ENCODE measurements at places on chromosomes 7 and 10. TPM values are rescaled to one million over a fixed set of nuclear protein-coding genes. Genes with fewer than 3 reads are reported as not detected.

DNA sequence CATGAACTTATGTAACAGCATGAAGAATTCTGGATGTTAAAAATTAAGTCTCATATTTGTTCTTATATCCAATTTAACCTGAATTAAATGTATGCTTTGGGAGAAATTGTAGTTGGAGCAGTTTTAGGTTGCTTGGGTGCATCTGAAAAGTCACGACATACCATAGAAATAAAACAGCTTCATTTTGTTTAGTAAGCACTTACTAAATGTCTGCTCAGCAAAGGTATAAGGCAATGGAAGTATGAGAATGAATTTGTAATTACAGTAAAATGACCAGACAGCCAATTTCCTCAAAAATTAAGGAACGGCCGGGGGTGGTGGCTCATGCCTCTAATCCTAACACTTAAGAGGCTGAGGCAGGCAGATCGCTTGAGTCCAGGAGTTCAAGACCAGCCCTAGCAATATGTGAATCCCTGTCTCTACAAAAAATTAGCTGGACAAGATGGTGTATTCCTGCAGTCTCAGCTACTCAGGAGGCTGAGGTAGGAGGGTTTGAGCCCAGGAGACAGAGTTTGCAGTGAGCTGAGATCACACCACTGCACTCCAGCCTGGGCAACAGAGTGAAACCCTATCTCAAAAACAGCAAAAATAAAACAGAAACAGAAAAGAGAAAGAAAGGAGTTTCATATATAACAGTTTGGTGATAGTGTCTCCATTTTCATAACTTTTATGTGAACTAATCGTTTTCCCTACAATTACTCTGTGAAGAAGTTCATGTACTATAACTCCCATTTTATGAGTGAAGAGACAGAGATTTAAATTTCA is 47.2 kb upstream of the KLF6 start:
- DNase-seq, result no peak

GRCh38 chr7:36245684-36246299 is 92.7 kb downstream of the EEPD1 start:
- no peak for DNase-seq

DNA sequence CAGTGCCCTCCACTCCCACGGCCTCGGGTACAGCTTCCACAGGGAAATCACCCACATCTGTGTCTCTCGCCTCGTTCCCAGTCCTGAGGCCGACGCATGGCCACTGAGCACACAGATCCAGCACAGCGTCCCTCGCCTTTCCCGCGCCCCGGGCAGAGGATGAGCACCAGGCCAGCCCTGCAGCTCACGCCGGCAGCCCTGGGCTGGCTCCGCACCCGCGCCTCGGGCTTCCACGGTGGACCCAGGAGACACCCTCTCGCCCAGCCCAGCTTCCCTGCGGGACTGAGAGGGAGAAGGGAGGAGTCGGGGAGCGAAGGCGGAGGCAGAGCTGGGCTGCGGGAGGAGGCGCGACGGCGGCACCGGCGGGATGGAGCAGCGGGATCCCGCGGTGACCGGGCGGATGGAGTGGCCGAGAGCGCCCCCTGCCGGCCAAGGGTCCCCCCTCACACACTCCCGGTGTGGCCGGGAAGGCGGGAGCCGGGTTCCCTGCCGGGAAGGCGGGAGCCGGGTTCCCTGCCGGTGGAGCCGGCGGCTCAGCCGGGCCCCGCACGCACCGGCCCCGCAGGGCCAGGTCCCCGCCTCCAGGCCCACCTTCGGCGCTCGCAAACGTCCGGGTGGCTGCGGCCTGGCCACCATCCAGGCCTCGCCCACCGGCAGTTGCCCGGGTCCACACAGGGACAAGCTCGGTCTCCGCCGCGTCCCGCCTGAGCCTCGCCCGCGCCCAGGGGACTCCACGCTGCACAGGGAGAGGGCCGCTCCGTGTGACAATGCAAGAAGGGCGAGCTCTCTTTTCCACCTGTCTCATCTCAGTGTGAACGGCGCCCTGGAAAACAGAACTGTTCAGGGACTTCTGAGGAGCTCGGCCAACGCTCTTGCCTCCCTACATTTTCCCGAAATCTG is 110.3 kb upstream of the LANCL2 start:
- DNase-seq, result peak; percentile 90

- DNase-seq, result no peak
Measured at GRCh38 chr10:49664006-49664841, 15.2 kb upstream of the C10orf53 start.

Gene FBXO24
- 0.38 TPM for total RNA-seq

GRCh38 chr10:14822879-14823755 is 14.7 kb downstream of the CDNF start:
- DNase-seq, result no peak

- DNase-seq, result no peak
Measured at GRCh38 chr7:1053002-1053411, 8.7 kb downstream of the GPR146 start.

Gene UPK3B
- not detected for total RNA-seq

All from heart right ventricle (tissue), 16 donors.